H4 (cell line): ENCODE measurements at places on chromosomes 11 and 22.
A peak's percentile ranks its signal among the peaks of the same experiment; 100 is the strongest.

DNA sequence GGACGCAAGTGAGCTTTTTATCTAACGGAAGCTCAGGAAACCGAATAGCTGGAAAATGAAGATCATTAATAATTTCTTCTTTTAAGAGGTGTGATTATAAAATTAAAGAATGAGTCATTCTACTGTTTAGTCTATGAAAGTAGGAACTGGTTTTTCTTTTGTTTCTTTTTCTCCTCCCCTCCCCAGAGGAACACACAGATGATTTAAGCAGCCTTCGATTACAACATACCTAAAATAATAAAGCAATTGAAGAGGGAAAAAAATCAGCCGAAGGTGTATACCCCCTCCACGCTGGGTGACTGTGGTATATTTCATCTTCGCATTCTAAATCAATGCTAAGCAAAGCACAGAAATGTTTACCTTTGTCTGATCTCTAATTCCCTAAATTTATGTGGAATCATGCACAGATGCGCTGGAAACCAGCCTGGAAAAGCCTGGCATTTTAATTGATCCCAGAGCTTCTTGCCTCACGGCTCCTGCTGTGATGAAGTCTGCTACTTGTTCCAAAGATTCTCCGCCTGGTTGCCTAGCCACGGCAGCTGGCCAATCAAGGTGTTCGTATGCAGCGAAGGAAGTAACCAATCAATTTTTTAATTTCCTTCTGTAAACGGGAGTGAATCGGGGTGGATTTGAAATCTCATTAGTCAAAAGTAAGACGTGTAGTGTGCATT is 133.9 kb downstream of the FANCF start:
- peak; percentile 60 for DNase-seq

DNA sequence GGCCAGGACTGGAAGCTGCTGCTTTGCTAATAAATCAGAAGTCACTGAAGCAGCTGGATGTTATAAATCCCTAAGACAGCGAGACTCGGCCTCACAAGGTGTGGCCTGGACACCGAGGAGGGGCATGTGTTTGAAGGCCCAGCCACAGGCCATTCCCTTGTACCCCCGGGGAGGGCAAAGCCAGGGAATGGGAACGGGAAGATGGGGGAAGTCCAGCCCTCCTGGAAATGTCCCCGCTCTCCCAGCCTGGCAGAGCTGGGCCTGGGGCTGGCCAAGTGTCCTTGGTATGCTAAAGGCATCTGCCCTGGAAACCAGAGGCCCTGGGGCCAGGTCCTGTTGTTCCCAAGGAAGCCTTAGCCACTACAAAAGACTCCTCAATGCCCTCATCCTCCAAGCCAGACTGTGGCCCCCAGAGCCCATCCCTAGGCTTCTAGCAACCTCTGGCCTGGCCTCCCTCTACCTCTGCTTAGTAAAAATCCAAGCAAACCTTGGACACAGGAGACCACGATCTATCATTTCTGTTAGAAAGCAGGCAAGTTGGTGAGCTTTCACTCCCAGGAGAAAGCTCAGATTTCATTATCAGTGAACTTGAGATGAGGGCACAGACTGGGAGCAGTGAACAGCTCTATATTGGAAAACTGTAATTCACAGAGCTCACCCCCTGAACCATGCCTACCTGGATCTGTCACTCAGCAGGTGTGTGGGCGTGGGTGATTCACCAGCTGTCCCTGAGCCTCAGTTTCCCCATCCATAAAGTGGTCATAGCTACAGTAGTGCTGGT is 11.0 kb downstream of the CHST1 start:
- no peak for DNase-seq

DNA sequence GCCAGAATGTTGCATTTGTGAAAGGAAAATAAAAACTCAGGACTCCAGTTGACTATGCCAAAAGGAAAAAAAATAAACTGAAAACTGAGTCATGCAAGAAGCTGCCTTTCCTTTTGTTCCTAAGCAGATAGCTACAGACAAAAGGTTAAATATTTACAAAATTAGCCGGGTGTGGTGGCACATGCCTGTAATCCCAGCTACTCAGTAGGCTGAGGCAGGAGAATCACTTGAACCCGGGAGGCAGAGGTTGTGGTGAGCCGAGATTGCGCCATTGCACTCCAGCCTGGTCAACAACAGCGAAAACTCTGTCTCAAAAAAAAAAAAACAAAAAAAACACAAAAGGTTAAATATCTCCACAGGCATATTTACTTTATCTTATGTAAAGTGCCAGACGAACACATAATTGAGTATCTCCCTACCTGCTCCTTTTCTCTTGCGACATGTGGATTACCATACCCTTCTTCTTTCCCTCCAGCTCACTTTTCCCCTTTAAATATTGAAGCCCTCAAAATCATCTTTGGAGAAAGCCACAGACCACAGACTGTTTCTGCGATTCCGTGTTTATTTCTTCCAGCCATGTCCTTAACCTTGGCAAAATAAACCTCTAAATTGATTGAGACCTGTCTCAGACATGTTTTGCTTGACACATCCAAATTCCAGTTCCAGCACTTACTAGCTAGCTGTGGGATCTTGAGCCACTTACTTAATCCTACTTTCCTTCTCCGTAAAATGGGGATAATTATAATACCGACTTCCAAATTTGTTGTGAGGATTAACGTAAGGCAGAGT is 2.3 kb upstream of the SMPD1 start:
- DNase-seq, result no peak

DNA sequence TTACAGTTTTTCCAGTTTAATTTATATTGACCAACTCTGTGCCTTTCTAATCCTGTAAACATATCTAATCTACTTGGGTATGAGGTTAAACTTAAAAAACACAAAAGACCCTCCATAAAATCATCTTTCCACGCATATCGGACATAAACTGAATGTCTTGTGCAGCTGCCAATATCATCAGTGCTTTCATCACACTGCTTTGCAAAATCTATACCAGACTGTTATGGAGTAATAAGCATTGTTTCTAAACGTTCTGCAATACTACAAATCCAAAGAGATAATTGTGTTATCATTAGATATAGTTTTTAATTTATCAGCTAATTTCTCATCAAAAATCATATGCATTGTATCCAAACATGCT is 36.1 kb upstream of the AMPD3 start:
- no peak for DNase-seq
